ENCODE measurements at places on chromosomes 7 and 10.

GRCh38 chr7:43511769-43512515 is 71.0 kb upstream of the STK17A start:
- DNase-seq = no peak

GRCh38 chr7:47739301-47739875 is 157.5 kb upstream of the TNS3 start:
- DNase-seq = no peak

- DNase-seq = no peak
Observed at GRCh38 chr10:116742367-116743265, at the start of gene HSPA12A. Gene HSPA12A, minus strand, starts transcription at chr10:116742566. Its CDS starts 97 bp downstream, at chr10:116742469.

- no peak for DNase-seq
Observed at GRCh38 chr10:60943316-60944057, 498 bp downstream of the RHOBTB1 start.

- DNase-seq = no peak
Observed at GRCh38 chr10:78755063-78755701, 313.6 kb upstream of the ZMIZ1 start.

DNA sequence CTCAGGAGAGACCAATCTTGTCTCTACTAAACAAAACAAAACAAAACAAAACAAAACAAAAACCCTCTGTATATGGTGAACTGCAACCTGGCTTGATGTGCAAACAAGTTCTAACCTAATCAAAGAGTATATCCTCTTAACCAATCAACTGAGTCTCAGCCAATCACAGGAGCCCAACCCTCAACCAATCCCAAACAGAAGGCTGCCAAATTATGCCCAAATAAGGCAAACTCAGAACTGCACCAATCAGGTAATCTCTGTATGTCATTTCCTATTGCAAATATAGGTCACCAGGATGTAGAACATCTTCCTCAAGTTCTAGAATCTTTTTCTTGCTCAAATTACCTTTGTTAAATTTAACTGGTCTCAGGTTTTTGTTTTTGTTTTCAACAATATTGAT is 5.2 kb downstream of the FAM133B start:
- no peak for DNase-seq

DNA sequence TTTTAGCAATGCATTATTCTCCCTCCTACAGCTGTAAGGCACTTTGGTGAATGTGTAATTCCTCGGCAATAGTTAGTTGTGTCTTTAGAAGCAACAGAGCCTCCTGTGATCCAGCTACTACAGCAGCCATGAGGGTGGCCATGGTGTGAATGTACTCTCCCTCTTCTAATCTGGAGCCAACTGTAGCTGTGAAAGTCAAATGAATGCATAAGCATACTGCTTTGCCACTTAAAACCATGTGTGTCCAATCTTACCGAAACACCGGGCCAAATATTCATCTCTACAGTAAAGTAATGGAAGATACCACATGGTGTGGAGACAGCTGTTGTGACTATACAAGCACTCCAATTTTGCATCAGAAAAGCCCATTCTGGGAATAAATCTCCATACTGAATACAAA is 195.0 kb downstream of the DNAJC1 start:
- DNase-seq = no peak

- DNase-seq = no peak
Observed at GRCh38 chr7:147432079-147432478, 1158.5 kb upstream of the C7orf33 start.

- no peak for DNase-seq
Observed at GRCh38 chr7:3916146-3916545, 615.1 kb downstream of the SDK1 start.

DNA sequence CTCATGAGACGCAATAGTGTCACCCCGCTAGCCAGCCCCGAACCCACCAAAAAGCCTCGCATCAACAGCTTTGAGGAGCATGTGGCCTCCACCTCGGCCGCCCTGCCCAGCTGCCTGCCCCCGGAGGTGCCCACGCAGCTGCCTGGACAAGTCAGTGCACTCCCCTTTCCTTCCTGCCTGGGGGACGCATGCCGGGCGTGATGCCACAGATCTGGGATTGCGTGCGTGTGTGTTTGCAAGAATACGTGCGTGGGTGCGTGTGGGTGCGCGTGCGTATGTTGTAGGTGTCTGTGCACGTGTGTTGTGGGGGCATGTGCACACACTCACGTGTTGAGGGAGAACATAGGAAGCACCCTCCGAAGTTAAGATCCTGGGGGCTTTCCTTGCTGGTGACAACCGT is 23.5 kb downstream of the PFKFB3 start:
- no peak for DNase-seq

GRCh38 chr7:108771853-108772252 is 202.2 kb downstream of the DNAJB9 start:
- no peak for DNase-seq

DNA sequence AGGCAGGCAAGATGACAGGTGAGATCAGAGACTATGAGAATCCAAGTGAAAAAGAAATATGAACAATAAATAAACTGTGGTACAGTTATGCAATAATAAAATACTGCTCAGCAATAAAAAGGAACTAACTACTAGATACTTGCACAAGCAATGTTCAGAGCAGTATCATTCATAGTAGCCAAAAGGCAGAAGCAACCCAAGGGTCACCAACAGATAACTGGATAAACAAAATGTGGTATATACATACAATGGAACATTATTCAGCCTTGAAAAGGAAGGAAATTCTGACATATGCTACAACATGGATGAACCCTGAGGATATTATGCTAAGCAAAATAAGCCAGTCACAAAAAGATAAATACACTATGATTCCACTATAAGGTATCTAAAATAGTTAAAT is 76.9 kb upstream of the KCNIP2 start:
- no peak for DNase-seq

DNA sequence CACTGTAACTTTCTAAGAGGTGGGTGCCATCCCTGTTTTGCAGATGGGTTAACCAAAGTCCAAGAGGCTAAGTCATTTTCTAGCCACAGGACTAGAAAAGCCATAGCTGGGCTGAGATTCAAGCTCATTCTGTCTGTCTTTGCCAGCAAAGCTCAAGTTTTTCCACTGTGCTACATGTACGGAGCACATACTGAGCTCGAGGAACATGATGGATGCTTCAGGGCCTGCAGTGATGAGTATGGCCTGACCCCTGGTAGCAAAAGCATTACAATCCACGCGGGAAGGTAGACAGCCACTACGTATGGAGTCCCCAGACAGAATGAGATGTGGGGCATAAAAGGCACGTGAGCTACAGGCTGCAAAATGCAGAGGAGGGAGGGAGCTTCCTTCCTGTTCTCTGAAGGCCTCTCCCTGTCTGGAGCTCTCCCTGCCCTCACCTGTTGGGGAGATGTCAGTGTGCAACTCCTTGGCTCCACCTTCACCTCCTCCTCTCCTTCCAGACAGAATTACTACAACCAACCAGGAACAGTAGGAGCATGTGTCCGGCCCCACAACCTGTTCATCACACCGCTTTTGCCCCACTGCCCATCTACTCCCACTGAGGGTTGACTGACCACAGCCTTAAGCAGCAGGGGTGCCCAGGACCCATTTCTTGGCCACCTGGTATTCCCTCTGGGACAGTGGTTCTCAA is 16.4 kb downstream of the ITPRIP start:
- DNase-seq = no peak

DNA sequence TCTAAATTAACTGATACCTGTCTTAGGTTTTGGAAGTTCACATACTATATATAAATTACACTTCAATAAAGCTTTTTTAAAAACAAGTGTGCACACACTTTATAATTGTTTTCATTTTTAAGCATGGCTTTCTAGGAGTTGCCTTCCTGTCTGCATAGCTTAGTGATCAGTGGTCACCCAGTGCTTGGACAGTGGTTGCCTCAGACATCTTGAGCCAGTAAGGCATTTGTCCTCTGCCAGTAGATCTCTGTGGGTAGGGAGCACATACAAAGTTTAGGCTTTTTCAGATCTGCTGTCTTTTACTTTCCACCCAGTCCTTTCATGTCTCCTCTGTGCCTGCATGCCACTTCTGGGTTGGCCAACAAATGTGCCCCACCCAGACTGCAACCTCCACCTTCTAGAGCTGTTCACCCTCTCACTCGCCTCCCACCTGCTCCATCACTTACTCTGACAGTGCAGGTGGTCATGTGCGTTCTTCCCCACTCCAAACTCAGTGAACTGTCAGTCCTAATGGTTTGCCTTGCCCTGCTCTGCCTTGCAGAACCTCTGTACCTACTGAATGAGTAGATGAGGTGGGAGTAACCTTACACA is 31.7 kb downstream of the TPST1 start:
- no peak for DNase-seq

DNA sequence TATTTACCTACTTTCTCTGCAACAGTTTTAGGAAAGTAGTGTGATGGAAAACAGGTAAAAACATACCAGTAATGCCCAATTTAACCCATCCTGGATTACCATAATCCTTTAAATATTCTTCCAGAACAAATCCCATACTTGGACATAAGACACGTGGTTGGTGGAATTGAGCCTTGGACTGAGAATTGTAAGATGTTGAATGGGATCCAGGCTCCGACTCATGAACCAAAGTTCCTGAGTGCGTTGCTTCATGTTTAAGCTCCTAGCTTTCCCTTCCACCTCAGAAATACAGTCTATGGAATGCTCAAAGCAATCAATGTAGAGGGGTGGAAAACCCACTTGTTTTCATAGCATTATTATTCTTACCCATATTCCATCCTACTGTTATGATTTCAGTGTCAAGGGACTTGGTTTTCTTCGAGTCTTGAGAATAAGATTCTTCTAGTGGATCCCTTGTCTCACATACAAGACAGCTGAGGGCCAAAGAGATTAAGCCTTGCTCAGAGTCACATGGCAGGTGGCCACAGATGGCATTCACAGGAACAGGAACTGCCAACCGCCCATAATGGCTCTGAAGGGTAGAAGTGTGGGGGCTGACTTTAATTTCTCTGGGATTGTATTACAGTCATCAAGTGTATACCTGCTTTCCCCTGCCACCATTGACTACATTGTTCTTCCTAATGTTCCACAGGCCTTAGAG is 171.2 kb downstream of the GFRA1 start:
- DNase-seq = no peak

DNA sequence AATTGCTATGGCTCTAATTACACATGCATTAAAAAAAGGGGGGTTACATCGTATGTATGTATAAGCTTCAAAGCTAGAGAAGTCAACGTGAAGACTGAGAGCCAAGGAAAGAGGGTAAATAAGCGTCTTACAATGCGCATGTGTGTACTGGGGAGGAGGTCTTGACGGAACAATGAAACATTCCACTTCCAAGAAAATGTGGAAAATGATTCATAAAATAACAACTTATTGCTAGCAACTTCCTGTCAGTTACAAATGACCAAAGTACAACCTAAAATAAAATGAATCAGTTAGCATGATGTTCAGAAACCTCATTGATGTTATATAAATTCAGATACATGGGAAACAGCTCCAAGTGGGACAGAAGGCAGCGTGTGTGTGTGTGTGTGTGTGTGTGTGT is 104.1 kb upstream of the RHEB start:
- no peak for DNase-seq

DNA sequence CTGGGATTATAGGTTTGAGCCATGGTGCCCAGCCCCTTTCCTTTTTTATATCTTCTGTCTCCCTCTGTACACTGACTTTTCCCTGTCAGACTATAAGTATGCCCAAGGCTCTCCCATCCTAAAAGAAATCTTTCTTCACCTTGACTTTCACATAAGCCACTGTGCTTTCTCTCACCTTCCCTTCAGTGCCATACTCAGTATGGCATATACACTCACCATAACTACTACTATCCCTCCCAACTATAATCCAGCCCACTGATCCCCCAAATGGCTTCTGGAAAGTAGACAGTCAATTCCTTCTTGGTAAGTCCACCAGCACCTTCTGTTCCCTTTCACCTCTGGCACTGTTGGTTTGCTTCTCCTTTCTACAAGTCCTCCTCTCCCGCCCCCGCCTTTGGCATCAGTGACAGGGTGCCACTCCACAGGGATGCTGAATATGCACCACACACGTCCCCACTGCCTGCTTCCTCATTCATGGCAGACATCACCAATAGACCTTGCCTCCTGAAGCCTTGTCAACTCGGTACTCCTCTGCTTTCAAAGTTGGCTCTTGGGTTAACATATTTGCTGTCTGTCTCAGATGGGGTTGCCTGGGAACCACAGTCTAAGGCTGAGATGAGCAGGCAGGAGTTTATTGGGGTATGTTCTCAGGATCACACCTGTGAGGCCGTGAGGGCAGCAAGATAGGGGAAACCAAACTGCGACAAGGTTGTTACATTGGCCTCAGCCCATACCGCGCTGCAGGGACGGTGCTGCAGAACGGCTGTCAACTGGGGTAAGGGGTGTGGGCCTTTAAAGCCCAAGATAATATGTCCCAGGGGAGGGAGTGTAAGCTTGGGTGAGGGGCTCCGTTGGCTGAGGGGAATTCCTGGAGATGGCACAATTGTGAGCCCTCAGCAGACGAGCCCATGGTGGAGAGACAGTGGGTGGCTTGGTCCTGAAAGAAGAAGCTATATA is 7.2 kb upstream of the PSAP start:
- DNase-seq = no peak

DNA sequence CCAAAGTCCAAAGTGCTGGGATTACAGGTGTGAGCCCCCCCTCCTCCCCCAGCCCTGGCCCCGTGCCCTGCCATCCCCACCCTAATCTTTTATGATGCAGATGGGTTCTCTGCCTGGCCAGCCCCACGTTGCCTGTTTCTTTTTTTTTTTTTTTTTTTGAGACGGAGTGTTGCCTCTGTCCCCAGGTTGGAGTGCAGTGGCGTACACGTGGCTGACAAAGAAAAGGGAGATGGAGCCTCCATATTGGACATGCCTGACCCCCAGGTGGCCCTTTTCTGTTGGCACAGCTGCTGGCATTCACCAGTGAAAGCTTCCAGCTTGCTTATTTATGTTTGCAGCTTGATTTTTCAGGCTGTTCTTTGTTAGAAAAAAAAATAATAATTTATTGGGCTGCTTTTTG is 235.3 kb downstream of the CCDC3 start:
- DNase-seq = no peak

DNA sequence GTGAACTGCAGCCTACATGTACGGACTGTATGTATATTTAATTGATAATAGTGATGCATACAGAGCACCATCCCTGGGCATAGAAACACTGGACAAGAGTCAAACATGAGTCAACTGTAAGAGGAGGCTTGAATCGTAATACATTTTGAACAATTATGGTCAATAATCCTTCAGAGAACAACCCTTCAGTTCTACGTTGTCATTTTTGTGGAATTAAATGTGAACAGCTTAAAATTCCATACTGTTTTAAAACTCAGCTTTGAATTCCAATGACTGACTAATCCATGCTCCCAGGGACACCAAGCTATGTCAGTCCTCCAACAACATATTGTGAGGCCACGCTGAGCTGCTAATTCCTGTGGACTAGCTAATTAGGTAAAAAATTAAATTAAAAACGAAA is 41.5 kb upstream of the KMT2E start:
- no peak for DNase-seq

Measured in activated naive CD4-positive, alpha-beta T cell (primary cell).